ENCODE measurements at places on chromosomes 16 and 17.
A peak's percentile ranks its signal among the peaks of the same experiment; 100 is the strongest.

- no peak for DNase-seq
Measured at GRCh38 chr16:78102122-78102660, 2.7 kb downstream of the WWOX start.

DNA sequence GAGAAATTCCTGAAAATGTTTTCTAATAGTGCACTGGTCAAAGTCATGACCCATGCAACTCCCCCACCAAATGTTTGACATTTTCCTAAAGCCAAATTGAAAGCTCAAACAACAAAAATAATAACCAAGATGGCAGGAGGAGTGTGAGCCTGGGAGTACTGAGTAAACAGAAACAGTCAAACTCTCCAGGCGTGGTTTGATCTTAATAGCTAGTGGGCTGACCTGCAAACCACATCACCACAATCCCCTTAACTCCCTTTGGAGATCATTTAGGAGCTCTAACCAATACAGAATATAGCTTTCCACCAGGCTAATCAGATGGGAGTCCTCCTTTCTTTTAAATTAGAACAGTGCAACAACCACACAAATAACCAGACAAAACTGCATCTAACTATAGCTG lies 19.2 kb upstream of the MEIOC start:
- DNase-seq: no peak

DNA sequence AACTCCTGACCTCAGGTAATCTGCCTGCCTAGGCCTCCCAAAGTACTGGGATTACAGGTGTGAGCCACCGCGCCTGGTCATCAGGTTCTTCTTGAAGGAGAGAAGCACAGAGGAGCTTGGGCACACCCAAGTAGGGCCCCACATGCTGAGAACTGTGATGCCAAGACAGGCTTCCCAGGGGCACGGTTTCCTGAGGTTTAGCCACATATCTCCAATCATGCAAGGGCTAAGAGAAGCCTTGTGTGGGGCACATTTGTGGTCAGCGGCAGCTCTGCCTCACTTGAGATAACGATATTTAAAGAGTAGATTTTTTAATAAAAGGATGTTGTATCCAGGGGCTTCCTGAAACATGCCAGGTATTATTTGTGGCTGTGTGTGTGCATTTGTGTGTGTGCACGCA lies 46.9 kb downstream of the CUEDC1 start:
- DNase-seq: no peak

GRCh38 chr17:81517339-81518112 lies 4.9 kb upstream of the ACTG1 start:
- DNase-seq: no peak

GRCh38 chr16:70254180-70254964 lies 2.6 kb upstream of the EXOSC6 start:
- DNase-seq: no peak

- DNase-seq: no peak
Measured at GRCh38 chr17:7222972-7223292, 3.2 kb downstream of the ACADVL start.

DNA sequence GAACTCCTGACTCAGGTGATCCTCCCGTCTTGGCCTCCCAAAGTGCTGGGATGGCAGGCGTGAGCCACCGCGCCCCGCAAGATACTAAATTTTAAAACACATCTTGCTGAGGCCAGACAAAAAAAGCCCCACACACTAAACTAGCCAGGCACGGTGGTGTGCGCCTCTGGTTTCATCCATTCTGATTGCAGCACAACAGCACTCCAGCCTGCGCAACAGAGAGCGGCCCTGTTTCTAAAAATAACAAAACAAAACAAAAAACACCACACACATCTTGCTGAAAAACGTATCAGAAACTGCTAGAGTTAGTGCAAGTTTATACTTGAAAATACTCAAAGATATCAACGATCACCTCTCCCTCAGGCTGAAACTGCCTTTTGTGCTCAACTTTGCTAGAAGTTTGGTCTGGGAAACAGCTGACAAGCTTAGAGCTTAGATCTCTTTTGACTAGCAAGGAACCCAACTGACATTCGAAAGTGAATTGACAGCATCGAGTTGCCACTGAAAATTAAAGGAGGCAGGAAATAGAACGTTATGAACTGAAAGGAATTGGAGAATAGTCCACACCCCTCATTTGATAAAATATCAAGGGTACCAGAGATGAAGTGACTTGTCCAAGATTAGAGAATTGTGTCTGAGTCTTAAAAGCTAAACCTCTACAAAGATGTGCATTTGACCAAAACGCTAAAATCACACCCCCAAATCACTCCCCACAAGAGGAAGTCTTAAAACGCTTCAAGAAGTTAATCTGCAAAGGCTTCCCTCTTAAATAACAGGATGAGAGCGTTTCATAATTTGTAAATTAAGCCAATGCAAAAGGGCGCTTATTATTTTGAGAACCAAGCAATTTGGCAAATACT lies 908 bp downstream of the COG4 start:
- DNase-seq: no peak

DNA sequence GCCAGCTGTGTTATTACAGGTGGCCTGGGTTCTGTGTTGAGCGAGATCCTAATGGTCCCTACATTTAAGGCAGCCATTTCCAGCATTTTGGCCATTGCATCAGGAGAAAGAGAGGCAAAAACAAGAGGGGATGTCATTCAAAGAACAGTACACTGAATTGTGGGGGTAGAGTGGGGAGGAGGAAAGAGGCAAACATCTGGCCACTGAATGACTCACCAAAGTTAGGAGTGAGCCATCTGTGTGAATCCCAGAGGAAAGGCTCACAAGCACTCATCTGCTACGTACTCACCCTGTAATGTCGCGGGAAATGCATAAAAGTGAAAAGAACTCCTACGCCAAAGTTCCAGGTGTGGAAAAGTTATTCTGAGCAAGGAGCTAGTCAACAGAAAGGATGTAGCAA lies 16.7 kb downstream of the KRABD2 start:
- DNase-seq: peak; percentile 29

DNA sequence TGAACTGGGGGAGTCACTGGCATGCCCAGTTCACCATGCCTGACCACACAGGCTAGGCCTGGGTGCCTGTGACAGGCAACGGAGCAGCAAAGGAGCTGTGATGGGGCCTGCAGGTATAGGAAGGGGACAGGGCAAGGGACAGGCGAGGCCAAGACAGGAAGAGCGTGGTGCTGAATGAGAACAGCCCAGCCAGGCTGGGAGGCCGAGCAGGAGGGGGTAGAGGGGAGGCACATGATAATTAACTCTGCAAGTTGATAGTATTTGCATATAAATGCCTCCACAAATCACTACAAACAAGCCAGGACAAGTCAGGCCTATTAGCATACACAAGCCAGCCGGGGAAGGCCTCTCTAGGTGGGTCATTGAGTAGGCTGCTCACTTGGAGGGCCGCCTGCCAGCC lies 7.8 kb downstream of the ZFHX3 start:
- DNase-seq: no peak

DNA sequence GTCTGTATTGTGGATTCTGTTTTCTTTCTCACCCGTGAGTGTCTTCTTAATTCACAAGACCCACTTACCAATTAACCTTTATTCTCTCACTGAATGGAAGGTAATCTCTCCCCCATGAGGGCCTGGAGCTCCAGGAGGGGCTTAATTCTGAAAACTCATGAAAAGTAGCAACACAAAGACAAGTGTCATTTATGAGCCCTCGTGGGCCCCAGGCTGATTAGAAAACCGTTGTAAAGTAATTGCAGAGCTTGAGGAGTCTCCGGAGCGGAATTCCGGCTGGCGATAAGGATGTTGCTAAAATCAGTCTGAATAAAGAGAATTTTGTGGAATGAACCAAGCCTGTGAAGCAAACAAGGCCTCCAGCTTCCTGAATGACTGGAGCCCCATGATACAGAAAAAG lies 301.5 kb downstream of the HAPSTR1 start:
- no peak for DNase-seq
